ENCODE measurements at places on chromosomes 1 and 21.

DNA sequence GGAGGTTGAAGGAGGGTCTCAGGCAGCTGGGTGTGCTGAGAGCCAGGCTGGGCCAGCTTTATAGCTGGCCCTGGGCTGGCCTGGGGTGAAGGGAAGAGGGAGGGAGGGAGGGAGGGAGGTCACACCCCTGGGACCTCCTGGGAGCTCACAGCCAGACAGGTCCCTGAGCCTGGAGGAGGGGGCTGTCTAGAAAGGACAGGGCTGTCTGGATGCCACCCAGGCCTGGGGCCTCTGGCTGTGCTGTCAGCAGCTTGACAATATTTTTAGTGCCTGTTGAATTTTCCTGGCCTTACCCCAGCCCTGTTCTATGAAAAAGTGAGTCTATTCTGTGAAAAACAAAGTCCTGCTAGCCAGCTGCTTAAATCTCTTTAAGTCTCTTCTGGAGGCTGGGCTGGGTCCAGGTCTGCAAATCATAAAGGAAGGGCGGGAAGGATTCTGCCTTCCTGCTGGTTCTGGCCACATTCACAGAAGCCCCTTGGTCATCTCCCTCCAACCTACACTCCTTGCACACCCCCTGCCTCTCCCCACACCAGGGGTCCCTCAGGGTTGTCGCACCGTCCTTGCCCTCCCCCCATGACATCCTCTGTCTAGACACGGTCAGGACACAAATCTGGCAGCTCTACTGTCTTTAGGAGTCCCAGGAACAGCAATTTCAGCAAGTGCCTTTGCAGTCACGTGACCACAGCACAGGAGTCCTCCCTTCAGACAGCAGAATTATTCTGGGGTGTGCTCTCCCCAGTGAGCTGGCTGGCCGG, at the start of gene LEFTY2:
TSS of gene LEFTY2 (minus strand) at position 34 of the 755 bp plus-strand sequence. CDS start 80 bp downstream, outside the sequence.
- DNase-seq: peak; percentile 71

DNA sequence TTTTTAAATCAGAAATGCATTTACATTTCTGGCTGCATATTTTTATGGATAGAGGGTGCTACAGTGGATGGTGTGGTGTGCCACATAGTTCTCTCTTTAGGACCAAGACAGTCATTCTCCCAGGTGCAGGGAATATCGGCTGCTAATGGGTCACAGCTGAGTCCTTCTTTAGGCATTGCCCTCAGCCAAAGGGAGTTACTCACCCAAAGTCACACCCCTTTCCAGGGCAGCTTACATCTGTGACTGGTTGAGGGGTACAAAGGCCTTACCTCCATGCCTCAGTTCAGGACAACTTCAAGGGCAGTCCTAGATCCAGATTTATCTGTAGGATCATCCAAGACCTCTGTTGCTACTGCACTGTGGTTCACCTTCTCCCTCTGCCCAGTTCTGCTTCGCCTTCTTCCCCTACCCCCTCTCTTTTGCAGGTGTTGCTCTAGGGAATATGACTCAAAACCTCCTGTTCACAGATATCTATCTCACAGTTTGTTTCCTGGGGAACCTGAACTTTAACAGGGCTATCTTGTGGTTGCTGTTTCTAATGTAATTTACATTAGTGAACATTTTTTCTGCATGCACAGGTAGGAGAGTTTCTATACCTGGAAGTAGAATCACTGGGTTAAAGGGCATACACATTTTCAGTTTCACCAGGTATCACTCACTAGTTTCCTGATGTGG, 413.9 kb downstream of the RPS6KC1 start:
- DNase-seq: no peak

DNA sequence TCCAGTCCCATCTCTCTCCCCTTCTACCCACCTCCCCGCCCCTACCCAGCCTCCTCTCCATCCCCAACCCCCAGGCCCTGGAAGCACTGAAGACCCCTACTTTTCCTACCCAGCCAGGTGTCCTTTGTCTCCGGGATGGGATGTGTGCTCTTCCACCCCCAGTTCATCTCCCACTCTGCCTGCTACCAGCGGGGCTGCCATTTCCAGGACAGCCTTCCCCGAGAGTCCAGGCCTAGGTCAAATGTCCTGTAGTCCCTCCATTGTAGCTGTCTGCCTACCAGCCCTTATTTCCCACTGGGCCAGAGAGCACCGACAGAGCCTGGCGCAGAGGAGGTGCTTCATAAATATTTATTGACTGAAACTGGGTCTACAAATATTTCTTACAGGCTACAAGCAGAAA, 72.0 kb upstream of the TLR5 start:
- no peak for DNase-seq

GRCh38 chr21:41678924-41679318, 87.9 kb downstream of the RIPK4 start:
- DNase-seq: peak; percentile 38

- no peak for DNase-seq
Observed at GRCh38 chr1:82731216-82731615, 930.5 kb downstream of the ADGRL2 start.
